Activated T-cell treated with anti-CD3 and anti-CD28 coated beads, Interleukin-2, amount 50 U/mL, for 72 hours (primary cell): ENCODE measurements at places on chromosomes 11 and 22.
A peak's percentile ranks its signal among the peaks of the same experiment; 100 is the strongest.

DNA sequence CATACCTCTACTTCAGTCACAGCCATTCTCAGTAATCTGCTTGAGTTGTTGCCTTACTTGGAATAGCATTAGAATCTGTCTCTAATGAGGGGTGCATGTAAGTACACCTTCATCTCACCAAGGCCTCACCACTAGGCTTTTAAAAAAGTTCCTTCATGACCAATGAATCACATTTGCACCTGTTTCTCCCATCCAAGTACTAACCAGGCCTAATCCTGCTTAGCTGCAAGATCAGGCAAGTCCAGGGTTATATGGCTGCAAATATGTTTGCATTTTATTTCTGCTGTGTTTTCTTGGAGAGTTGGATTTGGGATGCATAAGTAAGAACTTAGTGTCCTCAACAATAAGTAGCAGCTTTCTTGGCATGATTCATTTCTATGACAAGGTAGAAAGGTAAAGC lies 66.9 kb downstream of the BBOX1 start:
- DNase-seq, result no peak

- peak; percentile 35 for DNase-seq
Measured at GRCh38 chr11:11998091-11998781, 10.2 kb downstream of the DKK3 start.

DNA sequence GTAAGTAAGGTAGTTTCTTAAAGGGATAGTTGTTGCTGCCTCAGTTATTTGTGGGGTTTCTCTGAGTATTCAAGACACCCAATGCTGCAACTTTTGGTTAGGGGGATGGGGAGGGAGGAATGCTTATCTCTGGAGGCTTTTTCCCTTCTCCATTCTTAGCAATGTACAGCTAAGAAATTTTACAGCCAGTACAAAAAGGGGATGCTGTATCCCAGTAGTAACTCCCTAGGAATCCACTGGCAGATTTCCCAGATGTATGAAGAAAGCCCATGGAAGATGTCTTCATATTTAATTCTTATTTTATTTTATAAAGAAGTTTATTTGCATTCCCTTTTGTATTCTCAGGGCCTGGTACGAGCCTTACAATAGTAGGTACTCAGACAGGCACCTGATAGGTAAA lies 154.8 kb downstream of the ENTHD1 start:
- no peak for DNase-seq

DNA sequence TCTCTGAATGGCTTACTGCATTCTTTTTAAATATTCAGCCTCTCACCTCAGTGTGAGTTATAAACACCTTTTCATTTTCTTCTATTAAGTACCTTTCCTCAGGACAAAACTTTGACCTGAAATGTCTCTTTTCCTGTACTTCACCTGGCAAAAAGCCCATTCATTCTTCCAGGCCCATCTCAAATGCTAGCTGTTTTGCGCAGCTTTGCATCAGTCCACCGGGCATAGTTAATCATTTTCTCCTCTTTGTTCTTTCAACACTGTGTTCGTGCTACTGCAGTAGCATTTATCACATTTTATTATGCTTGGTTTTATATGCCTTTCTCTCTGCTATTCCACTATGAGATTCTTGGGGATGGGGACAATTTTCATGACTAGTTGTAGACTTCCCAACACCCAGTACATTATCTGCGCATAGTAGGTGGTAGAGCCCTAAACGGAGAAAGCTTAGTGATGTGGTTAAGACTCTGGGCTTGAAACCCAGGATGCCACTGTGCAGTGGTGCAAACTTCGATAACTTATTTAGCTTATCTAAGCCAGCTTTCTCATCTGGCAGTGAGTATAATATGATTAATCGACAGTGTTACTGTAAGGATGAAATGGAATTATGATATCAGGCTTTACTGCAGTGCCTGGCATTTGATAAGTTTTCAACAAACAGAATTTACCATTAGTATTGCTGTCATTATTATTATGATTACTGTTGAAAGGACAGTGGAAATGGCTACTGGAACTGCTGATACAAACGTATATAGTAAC lies 695.7 kb downstream of the NELL1 start:
- no peak for DNase-seq

DNA sequence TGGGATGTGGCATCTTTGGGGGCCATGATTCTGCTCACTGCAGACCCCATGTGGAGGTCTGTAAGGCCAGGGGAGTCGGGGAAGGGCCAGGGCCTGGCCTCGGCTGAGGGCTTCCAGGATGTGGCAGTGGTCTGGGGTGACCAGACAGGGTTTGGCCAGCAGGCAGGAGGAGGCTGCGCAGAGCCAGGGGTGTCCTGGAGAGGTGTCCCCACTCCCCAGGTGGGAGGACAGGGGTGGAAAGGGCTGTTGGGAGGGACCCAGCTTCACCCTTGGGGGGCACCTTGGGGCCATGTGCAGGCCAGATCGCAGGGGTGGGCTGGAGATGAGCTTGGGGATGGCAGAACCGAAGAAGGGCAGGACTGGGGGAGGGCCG lies 3.4 kb downstream of the PANX2 start:
- DNase-seq, result no peak

DNA sequence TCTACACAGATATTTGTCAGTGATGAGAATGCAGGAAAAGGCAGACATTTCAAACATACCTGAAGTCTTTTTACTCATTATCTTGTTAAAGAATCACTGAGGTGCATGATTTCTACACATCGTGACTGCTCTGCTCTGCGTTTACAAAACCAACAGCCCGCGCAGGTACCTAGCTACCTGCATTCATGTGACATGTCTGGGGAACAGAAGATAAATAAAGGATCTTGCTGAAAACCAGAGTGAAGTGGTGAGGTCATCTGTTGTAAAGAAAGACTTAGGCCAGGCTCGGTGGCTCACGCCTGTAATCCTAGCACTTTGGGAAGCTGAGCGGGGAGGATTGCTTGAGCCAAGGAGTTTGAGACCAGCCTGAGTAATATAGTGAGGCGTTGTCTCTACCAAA lies 15.7 kb downstream of the ASPHD2 start:
- no peak for DNase-seq
